ENCODE measurements at places on chromosomes 16 and 17. TPM values are rescaled to one million over a fixed set of nuclear protein-coding genes. Genes with fewer than 3 reads are reported as not detected.

The GDPD3 gene
- 0.78 TPM for total RNA-seq

The CDIPT gene
- total RNA-seq: 69.5 TPM

The KRTAP4-6 gene
- total RNA-seq: not detected

The GGT6 gene
- total RNA-seq: not detected

The LASP1 gene
- 231 TPM for total RNA-seq

The TRIM37 gene
- total RNA-seq: 59.7 TPM

The SRCIN1 gene
- total RNA-seq: not detected

The AATK gene
- total RNA-seq: 0.23 TPM

The OR3A1 gene
- total RNA-seq: not detected

The TERB1 gene
- not detected for total RNA-seq

The USP43 gene
- total RNA-seq: not detected

The KRT32 gene
- not detected for total RNA-seq

The UMOD gene
- total RNA-seq: not detected

The KCNH4 gene
- not detected for total RNA-seq

The RBFOX1 gene
- not detected for total RNA-seq

The RHBDF1 gene
- 49.9 TPM for total RNA-seq

The CCL7 gene
- total RNA-seq: 4.8 TPM

The SLC25A10 gene
- total RNA-seq: 8.0 TPM

The JPH3 gene
- total RNA-seq: not detected

The PRAC1 gene
- total RNA-seq: not detected

The CSH2 gene
- total RNA-seq: not detected

The CCL16 gene
- total RNA-seq: not detected

The KIF2B gene
- total RNA-seq: not detected

The HIGD1B gene
- total RNA-seq: not detected

The RDM1 gene
- total RNA-seq: 0.30 TPM

The DNASE1L2 gene
- 1.2 TPM for total RNA-seq

The COX6A2 gene
- not detected for total RNA-seq

The SRL gene
- not detected for total RNA-seq

The PLD6 gene
- total RNA-seq: 1.8 TPM

The CEP295NL gene
- total RNA-seq: 0.89 TPM

The SLC47A2 gene
- total RNA-seq: not detected

The ABCC11 gene
- total RNA-seq: not detected

The CYLD gene
- 66.2 TPM for total RNA-seq

The TEX14 gene
- 0.05 TPM for total RNA-seq

The RSAD1 gene
- total RNA-seq: 27.3 TPM

The HASPIN gene
- 4.1 TPM for total RNA-seq

All from smooth muscle cell of the umbilical artery (primary cell).